ENCODE measurements at places on chromosomes 7 and 10. TPM values are rescaled to one million over a fixed set of nuclear protein-coding genes. Genes with fewer than 3 reads are reported as not detected.

SCD gene
- 162 TPM for total RNA-seq

C10orf105 gene
- 0.11 TPM for total RNA-seq

DNA sequence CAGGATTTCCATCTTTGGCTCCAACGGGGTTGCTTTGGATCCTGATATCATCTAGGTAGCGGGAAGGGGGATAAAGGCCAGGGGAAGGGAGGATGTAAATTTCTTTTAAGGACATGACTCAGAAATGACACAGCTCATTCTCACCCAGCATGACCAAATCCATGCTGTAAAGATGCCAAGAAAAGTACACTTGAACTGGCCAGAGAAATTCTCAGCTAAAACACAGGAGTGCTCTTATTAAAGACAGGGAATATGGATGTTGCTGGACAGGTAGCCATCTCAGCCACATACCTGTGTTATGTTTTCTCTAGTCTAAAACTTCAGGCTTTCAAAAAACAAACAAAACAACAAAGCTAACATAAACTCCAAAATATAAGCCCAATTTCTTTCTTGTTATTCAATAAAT, 68.3 kb downstream of the NAMPT start:
- no peak for DNase-seq

ELN gene
- total RNA-seq: 37.4 TPM
